ENCODE measurements at places on chromosomes 7 and 10. TPM values are rescaled to one million over a fixed set of nuclear protein-coding genes. Genes with fewer than 3 reads are reported as not detected.

Gene IFIT1B
- total RNA-seq = not detected

Gene STEAP2
- total RNA-seq = not detected

Gene NUDCD3
- 112 TPM for total RNA-seq

Gene ADAM8
- total RNA-seq = 6.0 TPM

Gene OR2A5
- not detected for total RNA-seq

Gene ZNF722
- not detected for total RNA-seq

Gene ASAH2
- 1.1 TPM for total RNA-seq

Gene CRPPA
- 3.3 TPM for total RNA-seq

Gene RTKN2
- total RNA-seq = 2.4 TPM

Gene MRM2
- 18.9 TPM for total RNA-seq

Gene LRRTM3
- 0.21 TPM for total RNA-seq

Gene MALRD1
- total RNA-seq = 0.56 TPM

DNA sequence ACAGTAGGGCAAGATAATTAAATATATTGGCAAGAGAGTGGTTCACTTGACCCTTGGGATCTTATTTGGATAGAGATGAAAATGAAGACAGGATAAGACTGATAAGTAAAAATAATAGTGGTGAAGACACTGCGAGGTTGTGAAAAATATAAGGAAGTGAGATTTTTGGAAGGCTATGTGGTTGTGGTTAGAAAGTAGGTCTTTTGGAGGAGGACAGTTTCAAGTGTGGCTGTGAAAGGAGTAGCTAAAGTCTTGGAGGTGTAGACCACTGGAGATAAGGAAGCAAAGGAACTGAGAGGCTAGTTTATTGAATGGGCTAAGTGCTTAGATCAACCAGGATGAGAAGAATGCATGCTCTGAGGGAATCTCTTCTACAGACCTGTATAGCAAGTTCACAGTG lies 11.2 kb downstream of the MIOS start:
- H3K27me3 ChIP-seq = no peaks in the 10 kb centered on the region
- no peak overlapping the region for H3K27ac ChIP-seq
- peaks cover 22% of the 10 kb centered on the region for H3K36me3 ChIP-seq

DNA sequence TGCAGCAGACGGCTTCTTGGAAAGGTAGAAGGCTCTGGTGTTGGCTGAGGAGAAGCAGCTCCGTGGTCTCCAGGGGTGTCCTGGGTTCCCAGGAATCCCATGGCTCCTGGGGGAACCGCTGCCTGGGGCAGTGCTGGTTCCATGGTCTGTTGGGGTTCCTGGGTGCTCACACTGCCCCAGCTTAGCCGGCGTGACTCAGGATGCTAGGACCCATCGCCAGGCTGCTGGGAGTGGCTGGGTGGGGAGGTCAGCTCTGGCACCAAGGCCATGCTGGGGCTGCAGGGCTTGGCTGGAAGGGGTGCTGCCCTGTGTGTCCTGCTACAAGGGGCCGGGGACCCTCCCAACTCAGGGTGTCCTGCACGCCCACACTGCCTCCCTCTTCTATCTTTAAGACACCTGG lies 9.4 kb downstream of the MGMT start:
- H3K4me3 ChIP-seq = no peak overlapping the region
- no peaks in the 10 kb centered on the region for H3K27me3 ChIP-seq
- DNase-seq = no peak
- no peaks in the 10 kb centered on the region for H3K4me1 ChIP-seq
- H3K36me3 ChIP-seq = peaks cover 5% of the 10 kb centered on the region
- H3K27ac ChIP-seq = no peak overlapping the region

DNA sequence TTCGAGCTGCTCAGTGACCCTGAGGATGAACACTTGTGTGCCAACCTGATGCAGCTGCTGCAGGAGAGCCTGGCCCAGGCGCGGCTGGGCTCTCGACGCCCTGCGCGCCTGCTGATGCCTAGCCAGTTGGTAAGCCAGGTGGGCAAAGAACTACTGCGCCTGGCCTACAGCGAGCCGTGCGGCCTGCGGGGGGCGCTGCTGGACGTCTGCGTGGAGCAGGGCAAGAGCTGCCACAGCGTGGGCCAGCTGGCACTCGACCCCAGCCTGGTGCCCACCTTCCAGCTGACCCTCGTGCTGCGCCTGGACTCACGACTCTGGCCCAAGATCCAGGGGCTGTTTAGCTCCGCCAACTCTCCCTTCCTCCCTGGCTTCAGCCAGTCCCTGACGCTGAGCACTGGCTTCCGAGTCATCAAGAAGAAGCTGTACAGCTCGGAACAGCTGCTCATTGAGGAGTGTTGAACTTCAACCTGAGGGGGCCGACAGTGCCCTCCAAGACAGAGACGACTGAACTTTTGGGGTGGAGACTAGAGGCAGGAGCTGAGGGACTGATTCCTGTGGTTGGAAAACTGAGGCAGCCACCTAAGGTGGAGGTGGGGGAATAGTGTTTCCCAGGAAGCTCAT lies 1.1 kb downstream of the DDIT4 start:
- H3K4me1 ChIP-seq = peaks cover 60% of the 10 kb centered on the region
- peak overlapping the region; percentile 100 for H3K27ac ChIP-seq
- H3K4me3 ChIP-seq = peak overlapping the region; percentile 98
- DNase-seq = peak; percentile 92

GRCh38 chr7:113217314-113217713 lies 99.0 kb upstream of the SMIM30 start:
- DNase-seq = no peak
- no peak overlapping the region for H3K27ac ChIP-seq
- H3K36me3 ChIP-seq = no peaks in the 10 kb centered on the region
- peaks cover 16% of the 10 kb centered on the region for H3K27me3 ChIP-seq
- no peaks in the 10 kb centered on the region for H3K4me1 ChIP-seq

GRCh38 chr7:31466036-31466435 lies 47.9 kb upstream of the ITPRID1 start:
- H3K27ac ChIP-seq = no peak overlapping the region
- H3K27me3 ChIP-seq = peaks cover 33% of the 10 kb centered on the region
- no peak overlapping the region for H3K4me3 ChIP-seq
- DNase-seq = no peak

DNA sequence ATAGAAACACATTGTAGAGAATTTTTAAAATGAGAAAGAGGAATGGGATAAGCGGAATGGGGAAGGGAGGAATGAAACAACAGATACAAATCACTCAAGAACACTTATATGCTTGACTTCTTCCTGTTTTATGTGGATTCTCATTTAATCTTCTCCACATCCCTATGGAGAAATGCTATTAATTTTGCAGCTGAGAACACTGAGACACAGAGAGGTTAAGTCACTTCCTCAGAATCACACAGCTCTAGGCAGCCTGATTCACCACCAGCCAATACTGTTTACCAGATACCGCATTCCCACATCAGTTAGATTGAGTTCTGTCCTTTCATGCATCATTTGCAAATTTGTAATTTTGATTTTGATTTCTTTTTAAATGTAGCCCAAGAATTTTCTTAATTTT lies 170.5 kb downstream of the SH2D4B start:
- H3K27ac ChIP-seq = no peak overlapping the region
- H3K4me1 ChIP-seq = no peaks in the 10 kb centered on the region
- no peak overlapping the region for H3K4me3 ChIP-seq
- peaks cover 12% of the 10 kb centered on the region for H3K27me3 ChIP-seq
- no peaks in the 10 kb centered on the region for H3K36me3 ChIP-seq

GRCh38 chr10:103054621-103055020 lies 136.5 kb downstream of the CNNM2 start:
- no peak overlapping the region for H3K4me3 ChIP-seq
- peaks cover 14% of the 10 kb centered on the region for H3K36me3 ChIP-seq

GRCh38 chr10:62336404-62336803 lies 37.8 kb upstream of the ZNF365 start:
- peaks cover 4% of the 10 kb centered on the region for H3K4me1 ChIP-seq
- H3K27me3 ChIP-seq = peaks cover 4% of the 10 kb centered on the region
- no peak overlapping the region for H3K27ac ChIP-seq
- H3K36me3 ChIP-seq = peaks cover 2% of the 10 kb centered on the region

DNA sequence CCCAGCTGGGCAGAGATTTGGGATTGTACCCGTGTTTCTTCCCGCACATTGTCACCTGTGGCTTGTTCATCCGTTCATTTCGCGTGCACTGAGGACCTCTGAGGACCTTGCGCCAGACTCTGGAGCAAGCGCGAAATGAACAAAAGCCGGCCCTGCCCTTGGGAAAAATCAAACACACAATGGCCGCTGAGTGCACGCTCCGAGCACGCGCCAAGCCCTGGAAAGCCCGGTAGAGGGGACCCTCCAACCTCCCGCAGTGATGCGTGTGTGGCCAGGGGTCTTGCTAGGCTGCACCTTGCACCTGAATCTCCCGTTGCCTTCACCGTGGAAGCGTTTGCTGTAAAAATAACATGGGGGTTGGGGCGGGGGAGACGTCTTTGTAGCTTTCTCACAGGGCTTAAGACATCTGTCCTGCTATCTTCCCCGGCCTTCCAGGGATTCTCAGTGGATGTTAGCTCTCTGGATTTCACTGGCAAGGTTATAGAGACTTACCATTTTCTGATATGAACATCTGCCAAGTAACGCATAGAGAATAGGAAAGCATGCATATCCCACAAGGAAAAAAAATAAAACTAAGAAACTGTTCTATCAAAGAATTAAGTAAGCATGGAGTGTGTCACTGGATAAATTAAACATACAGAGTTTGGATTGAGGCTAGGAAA lies 37.3 kb downstream of the ZNF777 start:
- H3K27ac ChIP-seq = no peak overlapping the region
- no peaks in the 10 kb centered on the region for H3K27me3 ChIP-seq
- DNase-seq = no peak
- no peak overlapping the region for H3K4me3 ChIP-seq
- peaks cover 3% of the 10 kb centered on the region for H3K4me1 ChIP-seq

GRCh38 chr7:46930366-46930765 lies 651.5 kb downstream of the TNS3 start:
- H3K4me1 ChIP-seq = peaks cover 45% of the 10 kb centered on the region
- DNase-seq = no peak
- no peaks in the 10 kb centered on the region for H3K36me3 ChIP-seq
- H3K27ac ChIP-seq = peak overlapping the region; percentile 73

- peaks cover 3% of the 10 kb centered on the region for H3K27me3 ChIP-seq
- DNase-seq = no peak
- peaks cover 6% of the 10 kb centered on the region for H3K4me1 ChIP-seq
Measured at GRCh38 chr7:95263785-95264362, 60.5 kb downstream of the PON1 start.

DNA sequence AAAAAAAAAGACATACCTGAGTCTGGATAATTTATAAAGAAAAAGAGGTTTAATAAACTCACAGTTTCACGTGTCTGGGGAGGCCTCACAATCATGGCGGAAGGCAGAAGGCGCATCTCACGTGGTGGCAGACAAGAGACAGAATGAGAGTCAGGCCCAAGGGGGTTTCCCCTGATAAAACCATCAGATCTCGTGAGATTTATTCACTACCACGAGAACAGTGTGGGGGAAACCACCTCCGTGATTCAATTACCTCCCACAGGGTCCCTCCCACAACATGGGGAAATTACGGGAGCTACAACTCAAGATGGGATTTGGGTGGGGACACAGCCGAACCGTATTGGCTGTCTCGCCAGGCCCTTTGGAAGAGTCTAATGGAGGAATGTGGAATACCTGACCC lies 9.0 kb upstream of the MAFK start:
- peaks cover 10% of the 10 kb centered on the region for H3K4me1 ChIP-seq
- H3K27ac ChIP-seq = no peak overlapping the region
- H3K27me3 ChIP-seq = peaks cover 2% of the 10 kb centered on the region
- H3K36me3 ChIP-seq = peaks cover 3% of the 10 kb centered on the region
- no peak overlapping the region for H3K4me3 ChIP-seq

GRCh38 chr7:17854261-17855047 lies 85.8 kb downstream of the SNX13 start:
- DNase-seq = no peak
- peaks cover 10% of the 10 kb centered on the region for H3K4me1 ChIP-seq
- H3K4me3 ChIP-seq = no peak overlapping the region

DNA sequence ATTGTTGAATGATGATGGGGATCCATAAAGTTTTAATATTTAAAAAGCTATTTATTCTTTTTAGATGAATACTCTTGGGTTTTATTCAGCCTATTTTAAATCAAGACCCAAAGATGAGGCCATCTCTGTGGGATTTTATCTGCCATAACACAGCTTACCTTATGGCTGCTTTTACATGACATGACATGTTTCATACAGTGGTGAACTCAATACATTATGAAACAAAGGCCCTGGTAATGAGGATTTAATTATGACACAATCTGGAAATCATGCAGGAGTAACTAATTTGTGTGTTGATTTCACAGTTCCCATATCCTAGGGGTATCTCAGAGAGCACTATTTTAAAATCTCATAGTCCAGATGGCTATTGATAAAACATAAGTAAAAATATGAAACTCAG lies 661.8 kb upstream of the FZD8 start:
- no peak overlapping the region for H3K4me3 ChIP-seq
- H3K27me3 ChIP-seq = no peaks in the 10 kb centered on the region
- no peak overlapping the region for H3K27ac ChIP-seq
- DNase-seq = no peak
- no peaks in the 10 kb centered on the region for H3K4me1 ChIP-seq

DNA sequence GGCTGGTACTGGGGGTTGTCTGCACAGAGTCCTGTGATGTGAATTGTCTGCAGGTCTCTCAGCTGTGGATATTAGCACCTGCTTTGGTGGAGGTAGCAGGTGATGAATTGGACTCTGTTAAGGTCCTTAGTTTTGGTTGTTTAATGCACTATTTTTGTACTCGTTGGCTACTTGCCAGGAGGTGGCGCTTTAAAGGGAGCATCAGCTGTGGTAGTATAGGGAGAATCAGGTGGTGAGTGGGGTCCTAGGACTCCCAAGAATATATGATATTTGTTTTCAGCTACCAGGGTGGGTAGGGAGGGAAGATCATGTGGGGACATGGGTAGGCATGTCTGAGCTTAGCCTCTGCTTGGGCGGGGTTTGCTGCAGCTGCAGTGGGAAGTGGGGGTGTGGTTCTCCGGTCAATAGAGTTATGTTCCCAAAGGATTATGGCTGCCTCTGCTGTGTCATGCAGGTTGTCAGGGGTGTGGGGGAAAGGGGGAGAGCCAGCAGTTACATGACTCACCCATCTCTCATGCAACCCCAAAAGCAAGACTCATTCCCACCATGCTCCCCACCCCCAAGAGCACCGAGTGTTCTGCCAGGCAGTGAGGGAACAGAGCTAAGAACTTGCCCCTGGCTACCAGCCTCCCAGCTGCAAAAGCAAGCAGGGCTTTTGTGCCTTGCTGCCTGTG lies 53.7 kb upstream of the ZNF273 start:
- no peak overlapping the region for H3K4me3 ChIP-seq
- H3K27ac ChIP-seq = no peak overlapping the region
- no peak for DNase-seq
- no peaks in the 10 kb centered on the region for H3K4me1 ChIP-seq
- no peaks in the 10 kb centered on the region for H3K27me3 ChIP-seq

- peaks cover 4% of the 10 kb centered on the region for H3K4me1 ChIP-seq
- peak; percentile 49 for DNase-seq
- H3K36me3 ChIP-seq = peaks cover under 1% of the 10 kb centered on the region
- peaks cover 37% of the 10 kb centered on the region for H3K27me3 ChIP-seq
- H3K4me3 ChIP-seq = no peak overlapping the region
Measured at GRCh38 chr10:86393362-86393761, 26.8 kb upstream of the GRID1 start.

GRCh38 chr7:12481722-12482121 lies 78.1 kb upstream of the VWDE start:
- H3K27ac ChIP-seq = no peak overlapping the region
- no peak overlapping the region for H3K4me3 ChIP-seq
- no peaks in the 10 kb centered on the region for H3K27me3 ChIP-seq
- H3K36me3 ChIP-seq = no peaks in the 10 kb centered on the region
- DNase-seq = no peak
